ENCODE measurements at places on chromosomes 2 and 18. TPM values are rescaled to one million over a fixed set of nuclear protein-coding genes. Genes with fewer than 3 reads are reported as not detected.

Gene HRH4
- total RNA-seq, result not detected

Gene PTPRN
- total RNA-seq, result 1.4 TPM

Gene DSG4
- not detected for total RNA-seq

Gene PAX8
- total RNA-seq, result 0.60 TPM

Gene C2orf81
- 3.6 TPM for total RNA-seq

Gene TRIM43
- total RNA-seq, result 0.07 TPM

Gene PRSS56
- 0.12 TPM for total RNA-seq

Gene CAPN14
- total RNA-seq, result not detected

Gene AAK1
- total RNA-seq, result 22.1 TPM

Gene ZNF521
- not detected for total RNA-seq

Gene RAPH1
- 6.5 TPM for total RNA-seq

Gene HOXD13
- total RNA-seq, result 0.19 TPM

Gene ASPRV1
- 0.20 TPM for total RNA-seq

Gene SULT1C2
- total RNA-seq, result 0.33 TPM

Measured in A549 treated with dexamethasone at 1 μM for 4 hours (cell line).